Epithelial cell of proximal tubule (primary cell): ENCODE measurements at places on chromosomes 1 and 21. TPM values are rescaled to one million over a fixed set of nuclear protein-coding genes. Genes with fewer than 3 reads are reported as not detected.

AVPR1B gene
- total RNA-seq: not detected in 2 replicates

RHBDL2 gene
- 0.07 TPM in 1 of 2 replicates, not detected in the other for total RNA-seq

FCRL5 gene
- total RNA-seq: not detected in 2 replicates

ERICH3 gene
- total RNA-seq: 0.14 TPM in 1 of 2 replicates, not detected in the other

ARMH1 gene
- total RNA-seq: not detected in 2 replicates

MYCL gene
- 1.2 and 2.6 TPM in 2 replicates for total RNA-seq

PGLYRP4 gene
- total RNA-seq: not detected in 2 replicates
